ENCODE measurements at places on chromosomes 3 and 15.

DNA sequence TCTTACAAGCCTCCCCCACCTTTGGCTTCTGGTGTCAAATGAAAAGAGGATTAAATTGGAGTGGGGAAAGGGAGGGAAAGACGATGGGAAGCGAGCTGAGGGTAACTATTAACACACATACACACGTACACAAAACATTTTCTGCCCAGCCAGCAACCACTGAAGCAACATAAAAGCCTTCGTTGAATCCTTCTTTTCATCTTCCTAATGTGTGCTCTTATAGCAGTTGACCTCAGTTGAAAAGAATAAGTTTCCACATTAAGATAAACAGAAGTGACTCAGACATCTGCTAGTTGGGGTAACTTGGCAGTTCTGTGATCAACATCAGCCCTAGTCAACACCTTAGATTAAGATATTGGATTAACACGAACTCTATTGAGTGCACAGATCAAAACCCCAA lies 558.5 kb downstream of the MECOM start:
- peak; percentile 62 for DNase-seq

GRCh38 chr3:71521940-71522876 lies 61.3 kb downstream of the FOXP1 start:
- no peak for DNase-seq

DNA sequence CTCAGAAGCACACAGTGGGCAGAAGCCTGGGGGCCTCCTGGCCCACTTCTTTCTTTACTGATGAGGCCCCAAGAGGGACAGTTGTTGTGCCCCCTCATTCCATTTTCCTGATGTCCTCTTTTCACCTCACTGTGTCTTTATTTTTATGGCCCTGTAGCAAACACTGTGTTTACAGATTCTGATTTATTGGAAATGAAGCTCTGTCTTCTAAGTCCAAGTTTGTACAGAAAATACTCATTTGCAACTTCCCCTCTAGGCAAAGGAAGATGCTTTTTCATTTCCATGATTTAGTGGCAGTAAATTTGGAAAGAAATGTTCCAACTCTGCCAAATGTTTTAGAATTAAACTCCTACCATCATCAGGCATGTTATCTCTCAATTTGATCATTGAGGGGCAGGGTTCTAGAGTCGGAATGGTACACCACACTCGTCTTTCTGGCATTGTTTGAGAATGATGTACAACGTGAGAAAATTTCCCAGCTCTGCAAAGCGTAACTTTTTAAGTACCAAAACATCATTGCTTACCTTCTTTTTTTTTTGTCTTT lies 129.7 kb downstream of the ARNT2 start:
- DNase-seq: no peak

DNA sequence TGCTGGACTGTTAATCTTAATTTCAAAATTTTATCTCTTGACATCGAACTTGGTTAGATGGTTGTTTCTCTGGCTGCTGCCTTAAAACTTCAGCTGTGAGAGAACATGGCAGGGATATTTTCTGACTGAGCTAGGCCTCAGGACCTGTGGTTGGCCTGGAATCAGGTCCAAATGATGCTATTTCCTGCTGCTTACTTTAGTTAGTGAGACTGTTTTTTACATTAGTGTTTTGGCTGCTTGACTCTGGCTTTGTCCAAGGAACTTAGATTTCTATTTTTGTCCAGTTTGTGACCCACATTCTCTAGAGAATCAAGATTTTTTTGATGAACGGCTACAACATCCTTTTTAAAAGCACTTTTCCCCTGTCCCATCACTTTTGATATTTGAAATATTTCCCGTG lies 497.9 kb upstream of the SGO1 start:
- DNase-seq: peak; percentile 77

- DNase-seq: no peak
Observed at GRCh38 chr15:44319385-44319784, 30.9 kb downstream of the GOLM2 start.

GRCh38 chr3:111352585-111352984 lies 189.4 kb upstream of the CD96 start:
- DNase-seq: peak; percentile 22

GRCh38 chr15:74651242-74651741 lies 35.7 kb downstream of the CLK3 start:
- DNase-seq: no peak

GRCh38 chr3:73542136-73542535 lies 82.6 kb downstream of the PDZRN3 start:
- DNase-seq: no peak

GRCh38 chr3:125383744-125384143 lies 8.6 kb upstream of the ZNF148 start:
- DNase-seq: no peak

DNA sequence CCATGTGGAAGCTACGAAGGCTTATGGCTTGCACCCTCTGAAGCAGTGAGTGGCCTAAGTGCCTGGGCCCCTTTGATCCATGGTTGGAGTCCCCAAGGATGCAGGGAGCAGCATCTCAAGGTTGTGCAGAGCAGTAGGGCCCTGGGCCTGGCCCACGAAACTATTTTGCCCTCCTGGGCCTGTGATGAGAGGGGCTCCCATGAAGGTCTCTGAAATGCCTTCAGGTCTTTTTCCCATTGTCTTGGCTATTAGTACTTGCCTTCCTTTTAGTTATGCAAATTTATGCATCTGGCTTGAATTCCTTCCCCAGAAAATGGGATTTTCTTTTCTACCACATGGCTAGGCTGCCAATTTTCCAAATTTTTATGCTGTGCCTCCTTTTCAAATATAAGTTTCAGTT lies 158.8 kb upstream of the MME start:
- DNase-seq: no peak

GRCh38 chr3:141532609-141533008 lies 45.8 kb downstream of the RASA2 start:
- DNase-seq: no peak

DNA sequence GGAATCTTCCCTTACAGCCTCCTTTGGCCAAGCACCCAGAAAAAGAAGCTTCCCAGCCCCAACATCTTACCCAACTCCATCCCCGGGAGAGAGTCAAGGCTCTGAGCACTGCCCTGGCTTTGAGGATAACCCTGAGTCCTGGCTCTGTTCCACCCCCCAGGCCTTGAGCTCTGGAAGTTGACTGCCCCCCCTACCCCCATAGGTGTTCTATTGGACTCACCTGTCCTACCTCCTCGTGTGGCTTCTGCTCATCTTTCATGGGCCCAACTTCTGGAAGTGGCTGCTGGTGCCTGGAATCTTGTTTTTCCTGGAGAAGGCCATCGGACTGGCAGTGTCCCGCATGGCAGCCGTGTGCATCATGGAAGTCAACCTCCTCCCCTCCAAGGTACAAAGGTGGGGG lies 22.3 kb downstream of the NOX5 start:
- DNase-seq: no peak

Data from fibroblast of skin of right biceps (primary cell).